ENCODE measurements at places on chromosomes 3 and 15.
A peak's percentile ranks its signal among the peaks of the same experiment; 100 is the strongest.

- DNase-seq: no peak
Observed at GRCh38 chr3:69203631-69204314, 81.4 kb upstream of the LMOD3 start.

DNA sequence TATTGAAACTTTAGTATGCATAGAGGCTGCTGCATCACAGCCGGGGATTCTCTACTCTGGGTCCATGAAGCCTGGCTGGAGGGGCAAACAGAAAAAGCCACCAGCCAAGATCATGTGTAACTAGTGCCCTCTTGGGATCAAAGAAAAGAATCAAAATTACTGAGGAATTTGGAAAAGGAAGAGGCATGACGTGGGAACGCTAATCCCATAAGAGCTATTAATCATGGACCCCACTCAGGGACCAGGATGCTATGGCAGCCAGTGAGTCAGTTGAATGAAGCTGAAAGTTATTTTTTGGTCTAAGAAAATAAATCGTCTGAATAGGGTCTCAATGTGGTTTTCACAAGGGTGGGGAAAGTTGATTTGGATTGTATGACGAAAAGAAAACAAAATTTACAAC is 1165.1 kb downstream of the ROBO2 start:
- no peak for DNase-seq

DNA sequence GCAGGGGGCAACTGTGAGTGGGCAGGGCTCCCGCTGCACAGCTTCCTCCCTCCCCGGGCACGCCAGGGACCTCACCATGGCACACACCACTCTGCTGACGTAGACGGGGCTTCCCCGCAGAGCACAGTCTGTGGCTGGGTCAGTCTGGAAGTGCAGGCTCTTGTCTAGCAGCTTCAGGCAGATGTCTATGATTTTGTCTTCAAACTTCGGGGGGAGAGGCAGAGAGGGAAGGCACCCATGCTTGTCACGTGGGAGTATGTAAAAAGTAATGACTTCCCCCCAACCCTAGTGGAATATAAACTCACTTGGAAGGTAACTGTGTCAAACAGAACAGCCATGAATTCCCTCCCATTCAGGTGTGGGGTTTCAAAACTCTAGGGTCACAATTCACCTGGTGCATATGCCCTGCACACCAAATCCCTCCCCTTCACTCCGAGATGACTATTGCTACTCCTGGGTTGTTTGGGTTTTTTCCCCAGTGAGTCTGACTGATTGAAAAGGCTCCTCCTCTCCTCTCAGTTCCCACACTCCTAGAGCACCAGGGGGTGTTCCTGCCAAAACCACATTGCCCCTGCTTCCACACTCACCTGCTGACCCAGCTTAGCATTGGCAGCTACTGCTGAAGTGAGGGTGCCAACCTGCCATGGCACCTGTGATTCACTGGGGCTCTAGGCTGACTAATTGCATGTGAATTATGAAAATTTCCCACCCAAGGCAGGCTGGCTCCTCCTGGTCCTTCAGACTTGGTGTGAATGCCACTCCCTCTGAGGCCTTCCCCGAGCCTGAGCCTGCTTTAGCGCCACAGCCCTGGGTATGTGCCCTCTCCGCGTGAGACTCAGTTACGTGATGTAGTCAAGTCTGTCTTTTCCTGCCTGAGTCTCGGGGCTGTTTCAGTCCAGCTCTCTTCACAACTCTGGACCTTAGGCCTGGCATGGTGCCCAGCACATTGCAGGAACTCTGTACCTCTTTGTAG is 13.0 kb downstream of the TGM5 start:
- peak; percentile 69 for DNase-seq

DNA sequence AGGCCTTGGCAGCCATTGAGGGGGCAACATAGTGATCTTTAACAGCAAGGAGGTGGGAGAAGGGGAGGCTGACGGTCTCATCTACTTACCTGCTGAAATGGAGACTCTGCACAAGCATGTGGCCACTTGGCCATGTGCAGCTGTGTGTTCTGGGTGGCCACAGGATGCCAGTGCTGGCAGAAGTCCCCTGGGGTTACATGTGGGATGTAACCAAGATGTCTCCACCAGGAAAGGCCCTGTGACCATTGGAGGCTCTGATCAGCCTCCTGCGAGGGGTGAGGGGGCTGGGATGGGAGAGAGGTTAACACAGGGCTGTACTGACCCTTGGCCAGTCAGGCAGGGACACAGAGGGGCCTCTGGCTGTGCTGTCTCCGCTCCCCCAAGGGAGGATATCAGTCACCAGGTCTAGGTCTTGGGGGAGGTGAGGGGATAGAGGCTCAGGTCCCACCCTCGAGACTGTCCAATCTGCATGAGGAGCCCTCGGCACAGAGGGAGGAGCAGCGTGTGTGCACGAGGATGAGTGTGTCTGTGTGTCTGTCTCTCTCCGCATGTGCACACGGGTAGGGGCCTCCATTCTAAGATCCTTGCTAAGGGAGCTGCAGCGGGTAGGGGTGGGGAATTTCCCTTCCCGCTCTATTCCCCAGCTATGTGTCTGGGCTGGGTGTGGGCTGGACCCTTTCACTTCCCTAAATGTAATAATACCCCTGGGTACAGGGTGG is 19.5 kb downstream of the PRKCD start:
- DNase-seq: peak; percentile 91

- DNase-seq: no peak
Observed at GRCh38 chr3:188158731-188159310, 4.9 kb downstream of the LPP start.

GRCh38 chr3:106004826-106005225 is 136.0 kb upstream of the CBLB start:
- no peak for DNase-seq

DNA sequence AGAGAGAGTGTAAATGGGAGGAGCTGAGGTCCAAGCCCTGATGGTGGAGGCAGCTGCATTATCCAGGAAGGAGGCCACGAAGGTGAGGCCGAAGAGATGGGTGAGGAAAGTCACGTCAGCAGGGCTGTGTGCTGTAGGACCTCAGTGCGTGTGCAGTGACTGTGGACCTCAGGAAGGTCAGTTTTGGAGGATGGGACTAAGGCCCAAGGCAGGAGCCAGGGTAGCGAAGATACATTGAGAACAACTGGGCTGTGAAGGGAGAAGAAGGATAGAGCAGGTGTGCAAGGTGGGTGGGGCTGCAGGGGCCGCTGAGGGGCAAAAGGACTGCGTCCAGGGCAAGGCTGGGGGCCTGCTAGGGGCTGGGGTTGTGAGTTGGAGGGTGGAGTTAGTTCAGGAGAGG is 4.9 kb downstream of the KLHL40 start:
- no peak for DNase-seq

GRCh38 chr3:186254676-186255650 is 107.1 kb downstream of the DGKG start:
- peak; percentile 87 for DNase-seq

DNA sequence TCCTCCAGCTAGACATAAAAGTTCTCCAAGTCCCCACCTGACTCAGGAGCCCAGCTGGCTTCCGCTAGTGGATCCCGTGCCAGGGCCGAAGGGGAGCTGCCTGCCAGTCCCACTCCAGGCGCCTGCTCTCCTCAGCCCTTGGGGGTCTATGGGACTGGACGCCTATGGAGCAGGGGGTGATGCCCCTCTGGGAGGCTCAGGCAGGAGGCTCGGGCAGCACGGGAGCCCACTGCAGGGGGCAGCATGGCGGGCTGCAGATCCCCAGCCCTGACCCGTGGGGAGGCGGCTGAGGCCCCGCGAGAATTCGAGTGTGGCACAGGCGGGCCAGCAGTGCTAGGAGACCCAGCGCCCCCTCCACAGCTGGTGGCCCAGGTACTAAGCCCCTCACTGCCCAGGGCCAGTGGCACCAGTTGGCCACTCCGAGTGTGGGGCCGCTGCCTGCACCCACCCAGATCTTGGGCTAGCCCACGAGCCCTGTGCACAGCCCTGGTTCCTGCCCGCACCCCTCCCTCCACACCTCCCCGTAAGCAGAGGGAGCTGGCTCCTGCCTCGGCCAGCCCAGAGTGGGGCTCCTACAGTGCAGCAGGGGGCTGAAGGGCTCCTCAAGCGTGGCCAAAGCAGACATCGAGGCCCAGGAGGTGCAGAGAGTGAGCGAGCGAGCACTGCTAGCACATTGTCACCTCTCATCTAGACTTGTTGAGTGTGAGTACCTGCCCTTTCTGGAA is 221.3 kb upstream of the NSMCE3 start:
- no peak for DNase-seq

DNA sequence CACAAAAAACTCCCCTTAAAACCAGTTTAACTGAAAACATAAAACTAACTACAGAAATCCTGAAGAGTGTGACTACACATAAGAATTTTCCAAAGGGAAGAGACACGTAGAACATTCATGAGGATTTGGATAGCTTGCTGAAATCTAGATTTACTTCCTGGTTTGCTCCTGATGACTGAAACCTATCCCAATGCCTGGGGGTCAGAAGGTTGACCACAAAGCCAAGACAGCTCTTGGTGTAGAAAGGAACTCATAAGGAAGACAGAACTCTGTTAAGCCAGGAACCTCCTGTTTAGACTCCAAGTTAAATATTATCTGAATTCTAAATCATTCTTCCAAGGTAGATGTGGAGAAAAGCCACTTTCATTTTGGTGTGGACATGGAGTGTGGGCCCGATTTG is 92.8 kb downstream of the TFG start:
- no peak for DNase-seq

DNA sequence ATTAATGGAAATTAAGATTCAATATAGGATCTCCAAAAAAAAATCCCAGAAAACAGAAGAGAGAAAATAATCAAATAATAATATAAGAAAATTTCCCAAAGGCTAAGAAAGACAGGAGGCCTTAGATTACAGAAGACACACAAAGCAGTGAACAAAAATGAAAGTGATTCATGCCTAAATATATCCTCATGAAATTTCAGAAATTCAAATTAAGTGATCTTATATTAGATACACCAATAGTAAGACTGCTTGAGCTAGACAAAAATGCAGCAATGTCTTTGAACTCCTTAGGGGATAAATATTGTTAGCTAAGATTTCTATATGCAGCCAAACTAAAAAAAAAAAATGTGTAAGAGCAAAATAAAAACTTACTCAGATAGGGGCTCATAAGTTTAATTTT is 44.6 kb upstream of the ARPP21 start:
- no peak for DNase-seq

- no peak for DNase-seq
Observed at GRCh38 chr3:186290796-186291195, 71.2 kb downstream of the DGKG start.

DNA sequence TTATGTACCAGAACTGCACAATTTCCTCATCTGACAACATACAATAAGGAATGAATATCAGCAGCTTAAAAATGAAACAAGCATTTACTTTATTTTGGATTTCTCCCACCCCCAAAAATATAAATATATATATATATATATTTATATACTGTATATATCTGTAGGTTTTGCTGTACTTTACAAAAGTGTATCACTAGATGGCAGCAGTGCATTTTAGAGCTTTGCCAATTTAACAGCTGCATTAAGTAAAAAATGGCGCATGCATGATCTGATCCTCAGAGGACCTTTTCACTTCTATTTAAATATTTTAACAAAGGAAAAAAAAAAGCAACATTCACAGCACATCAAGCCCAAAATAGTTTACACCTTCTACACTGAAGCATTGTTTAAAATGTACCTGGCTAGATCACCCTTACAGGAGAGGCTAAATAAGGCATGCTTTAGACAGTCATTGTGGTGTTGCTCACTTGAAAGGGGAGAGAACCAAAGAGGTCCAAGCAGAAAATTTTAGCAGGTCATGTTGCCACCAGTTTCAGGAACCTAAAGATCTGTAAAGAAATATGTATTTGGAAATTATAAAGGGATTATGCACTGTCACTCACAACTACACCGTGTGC is 72.6 kb downstream of the NPTN start:
- DNase-seq: peak; percentile 79

GRCh38 chr3:65251375-65251774 is 563.6 kb upstream of the ADAMTS9 start:
- DNase-seq: no peak
